ENCODE measurements at places on chromosomes 4 and X.

DNA sequence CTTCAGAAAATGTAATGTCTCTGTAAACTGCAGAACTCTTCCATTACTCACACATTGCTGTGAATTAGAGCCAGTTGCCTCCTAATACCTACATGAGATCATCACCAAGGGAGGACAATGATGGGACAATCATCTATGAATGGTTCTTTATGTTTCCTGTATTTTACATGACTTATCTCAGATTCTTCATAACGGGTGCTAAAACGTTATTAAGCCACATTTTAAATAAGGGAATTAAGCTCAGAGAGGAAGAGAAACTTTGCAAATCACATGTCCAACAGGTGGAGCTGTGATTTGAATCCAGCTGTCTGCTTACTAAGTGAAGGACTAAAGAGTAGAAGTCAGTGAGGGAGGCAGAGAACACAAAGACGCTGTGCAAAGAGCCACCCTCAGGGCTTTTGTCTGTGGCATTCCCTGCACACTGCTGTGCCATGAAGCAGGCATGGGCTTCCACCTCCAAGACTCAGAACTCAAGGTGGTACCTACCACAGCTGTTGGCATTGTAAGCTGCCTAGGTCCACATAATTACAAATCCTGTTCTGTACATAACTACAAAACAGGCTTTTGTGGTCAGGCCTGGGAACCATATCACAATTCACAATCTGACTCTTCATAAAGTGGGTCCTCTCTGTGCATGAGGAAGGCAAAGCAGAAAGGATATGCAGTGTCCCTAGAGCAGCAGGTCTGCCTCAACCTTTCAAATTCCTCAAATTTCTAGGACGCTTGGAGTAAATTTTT is 12.8 kb downstream of the TBC1D9 start:
- no peak for DNase-seq

DNA sequence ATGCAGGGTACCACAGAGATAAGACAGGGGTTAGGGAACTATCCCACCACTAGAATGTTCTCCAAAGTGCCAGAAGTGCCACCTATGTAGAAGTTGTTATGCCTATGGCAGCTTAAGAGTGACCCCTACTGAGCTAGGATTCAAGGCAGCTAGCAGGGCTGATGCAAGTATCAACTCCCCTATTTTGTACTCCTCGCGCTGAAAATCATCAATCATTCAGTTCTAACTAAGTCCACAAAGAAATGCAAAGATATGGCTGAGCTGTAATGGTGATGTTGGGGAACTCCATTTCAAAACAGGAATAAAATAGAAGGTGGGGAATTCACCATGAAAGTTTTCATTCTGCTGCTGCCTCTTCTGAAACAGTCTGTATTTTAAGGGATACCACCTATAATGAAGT is 13.8 kb downstream of the ACSL4 start:
- no peak for DNase-seq

DNA sequence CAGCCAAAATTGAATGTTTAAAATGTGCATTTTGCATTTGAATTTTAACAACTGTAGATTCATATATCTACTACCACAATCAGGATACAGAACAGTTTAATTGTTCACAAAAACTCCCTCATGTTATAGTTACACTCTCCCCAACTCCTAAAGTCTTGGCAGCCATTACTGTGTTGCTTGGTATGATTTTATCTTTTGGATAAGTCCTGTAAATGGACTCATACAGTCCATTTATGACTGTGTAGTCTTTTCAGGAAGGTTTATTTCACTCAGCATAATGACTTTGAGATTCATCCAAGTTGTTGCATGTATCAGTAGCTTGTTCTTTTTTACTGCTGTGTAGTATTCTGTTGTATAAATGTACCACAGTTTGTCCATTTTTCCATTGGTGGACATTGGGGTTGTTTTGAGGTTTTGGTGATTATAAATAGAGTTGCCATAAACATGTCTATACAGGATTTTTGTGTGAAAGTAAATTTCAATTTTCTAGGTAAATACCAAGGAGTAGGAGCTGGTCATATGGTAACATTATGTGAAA is 9.9 kb downstream of the FAM193A start:
- no peak for DNase-seq

- DNase-seq = no peak
Observed at GRCh38 chr4:152360045-152360410, 175.9 kb downstream of the FBXW7 start.

- no peak for DNase-seq
Observed at GRCh38 chr4:110917835-110918234, 295.0 kb upstream of the PITX2 start.

- no peak for DNase-seq
Observed at GRCh38 chr4:148118633-148119032, 323.6 kb downstream of the NR3C2 start.

DNA sequence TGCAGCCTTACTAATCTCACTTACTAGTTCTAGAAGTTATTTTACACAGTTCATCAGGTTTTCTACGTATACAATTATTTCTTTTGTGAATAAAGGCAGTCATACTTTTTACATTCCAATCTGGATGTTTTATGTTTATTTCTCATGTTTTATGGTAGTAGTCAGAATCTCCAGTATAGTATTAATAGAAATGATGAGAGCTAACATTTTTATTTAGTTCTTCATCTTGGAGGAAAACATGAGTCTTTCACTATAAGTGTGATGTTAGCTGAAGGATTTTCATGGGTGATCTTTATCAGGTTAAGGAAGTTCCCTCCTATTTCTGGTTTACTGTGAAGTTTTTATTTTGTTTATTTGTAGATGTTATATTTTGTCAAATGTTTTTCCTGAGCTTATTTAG is 256.1 kb upstream of the GIMD1 start:
- DNase-seq = no peak
